AG10803 (cell line): ENCODE measurements at places on chromosomes 12 and 14.

GRCh38 chr12:42473130-42473529 lies 116.4 kb downstream of the PRICKLE1 start:
- DNase-seq = peak; percentile 81

- DNase-seq = no peak
Observed at GRCh38 chr14:95033682-95034632, 123.4 kb downstream of the DICER1 start.

DNA sequence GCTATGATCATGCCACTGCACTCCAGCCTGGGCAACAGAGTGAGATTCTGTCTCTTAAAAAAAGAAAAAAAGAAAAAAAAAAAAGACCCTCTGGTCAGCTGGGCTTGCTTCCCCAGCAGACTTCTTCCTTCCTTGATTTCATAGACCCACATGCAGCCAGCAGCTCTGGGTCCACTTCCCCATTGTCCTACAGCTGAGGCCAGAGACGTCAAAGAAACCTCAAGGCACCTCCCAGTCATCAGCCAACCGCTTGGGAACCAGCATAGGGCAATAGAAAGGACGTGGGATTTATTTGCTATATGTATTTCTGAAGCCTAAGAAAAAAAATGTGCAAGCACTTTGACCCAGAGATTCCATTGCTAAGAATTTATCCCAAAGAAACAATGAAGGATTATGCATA lies 35.4 kb upstream of the SPPL3 start:
- DNase-seq = no peak

- DNase-seq = no peak
Observed at GRCh38 chr12:9868311-9868801, 798 bp downstream of the CLEC2B start.

DNA sequence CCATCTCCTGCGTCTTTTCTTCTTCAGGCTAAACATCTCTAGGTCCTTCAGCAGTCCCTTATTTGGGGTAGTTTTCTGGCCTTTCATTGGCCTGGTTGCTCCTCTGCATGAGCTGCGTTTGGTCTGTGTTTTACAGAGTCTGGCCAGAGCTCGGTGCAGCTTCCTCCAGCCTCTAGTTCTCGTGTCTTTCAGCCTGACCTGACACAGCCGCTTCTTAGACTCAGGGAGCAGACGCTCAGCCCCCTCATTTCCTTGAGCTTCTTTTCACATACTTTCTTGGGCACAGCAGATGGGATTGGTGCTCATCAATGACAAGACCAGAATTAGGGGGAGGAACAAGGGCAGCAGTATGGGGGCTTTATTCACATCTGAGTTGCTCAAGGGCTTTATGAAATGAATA lies 13.6 kb upstream of the GSG1 start:
- no peak for DNase-seq
